ENCODE measurements at places on chromosomes 16 and 17. TPM values are rescaled to one million over a fixed set of nuclear protein-coding genes. Genes with fewer than 3 reads are reported as not detected.

KRT39 gene
- total RNA-seq: not detected

- no peak for DNase-seq
Observed at GRCh38 chr16:46582313-46582712, 38.9 kb downstream of the SHCBP1 start.

GRCh38 chr17:5786510-5786875 is 202.2 kb upstream of the NLRP1 start:
- DNase-seq: no peak

DNA sequence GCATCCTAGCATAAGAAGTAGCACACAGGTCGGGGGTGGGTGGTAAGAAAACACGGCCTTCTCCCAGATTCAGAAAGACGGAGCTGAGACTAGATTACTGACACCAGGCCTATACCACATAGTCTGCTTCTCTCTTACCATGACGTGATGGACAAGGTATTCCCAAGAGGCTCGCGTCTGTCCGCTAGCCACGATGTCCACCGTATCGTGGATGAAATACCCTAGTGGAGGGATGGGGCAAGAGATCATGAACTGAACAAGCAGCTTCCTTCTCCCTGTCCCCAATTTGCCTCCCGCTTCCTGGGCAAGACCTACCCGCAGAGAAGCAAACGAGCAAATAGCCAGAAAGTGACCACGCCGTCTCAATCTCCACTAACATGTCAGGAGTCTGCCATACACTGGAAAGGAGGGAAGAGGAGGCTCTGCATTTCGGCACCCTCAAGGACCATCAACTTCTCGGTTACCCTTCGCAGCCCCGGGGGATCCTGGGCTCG is 820 bp downstream of the TLCD1 start:
- peak; percentile 45 for DNase-seq

GRCh38 chr16:29029168-29029994 is 44.5 kb downstream of the LAT start:
- peak; percentile 96 for DNase-seq

- DNase-seq: no peak
Observed at GRCh38 chr17:41519501-41520224, 973 bp upstream of the KRT15 start.

- no peak for DNase-seq
Observed at GRCh38 chr17:39737206-39737759, 455 bp upstream of the GRB7 start.

HOXB2 gene
- total RNA-seq: 16.8 TPM

GRCh38 chr16:83903751-83904150 is 4.8 kb downstream of the MLYCD start:
- DNase-seq: no peak

- DNase-seq: no peak
Observed at GRCh38 chr16:1311738-1312466, 2.5 kb downstream of the UBE2I start.
